ENCODE measurements at places on chromosomes 16 and 17.
A peak's percentile ranks its signal among the peaks of the same experiment; 100 is the strongest.

DNA sequence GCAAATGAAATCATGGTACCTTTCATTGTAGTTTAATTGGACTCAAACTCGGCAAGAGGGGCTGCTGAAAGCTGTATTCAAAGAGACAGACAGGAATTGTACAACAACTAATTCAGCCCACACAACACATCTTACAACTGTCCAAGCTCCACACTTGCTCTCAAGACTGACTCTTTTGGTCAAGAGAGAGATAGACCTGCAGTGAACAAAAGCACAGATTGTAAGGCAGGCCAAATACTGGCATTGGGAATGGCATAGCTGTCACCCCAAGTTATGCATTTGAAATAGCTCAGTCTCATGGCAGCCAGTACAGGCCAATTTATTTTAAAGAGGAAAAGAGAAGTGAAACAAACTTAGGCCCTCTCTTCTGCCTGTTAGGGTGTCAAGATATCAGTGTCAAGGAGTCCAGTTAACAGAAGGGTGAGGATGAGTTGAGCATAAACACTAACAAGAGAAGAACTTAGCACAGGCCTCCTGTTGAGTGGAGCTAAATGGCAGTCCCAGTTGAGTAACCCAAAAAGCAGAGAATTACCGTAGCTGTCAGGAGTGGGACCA, 215.7 kb downstream of the IRX3 start:
- no peak for DNase-seq

DNA sequence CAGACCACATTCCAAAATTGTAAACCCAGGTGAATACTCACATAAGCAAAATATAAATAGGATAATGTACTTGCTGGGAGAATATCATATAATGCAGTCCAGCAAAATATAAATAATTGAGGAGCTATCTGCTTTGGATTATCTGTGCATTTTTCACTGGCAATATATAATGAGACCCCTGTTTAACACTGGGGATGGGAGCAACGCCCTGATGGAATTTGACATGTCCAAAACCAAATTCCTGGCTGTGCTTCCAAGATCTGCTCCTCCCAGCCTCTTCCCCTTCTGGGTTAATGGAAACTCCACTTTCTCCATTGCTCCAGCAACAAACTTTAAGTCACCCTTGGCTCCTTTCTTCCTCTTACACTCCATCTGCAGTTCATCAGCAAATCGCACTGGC, 35.5 kb upstream of the HLF start:
- no peak for DNase-seq

- DNase-seq, result peak; percentile 72
Observed at GRCh38 chr16:23801378-23801777, 34.4 kb upstream of the PRKCB start.

- DNase-seq, result no peak
Observed at GRCh38 chr16:61617219-61617783, 418.9 kb downstream of the CDH8 start.

- DNase-seq, result no peak
Observed at GRCh38 chr16:12900599-12901203, 697 bp upstream of the SHISA9 start.

DNA sequence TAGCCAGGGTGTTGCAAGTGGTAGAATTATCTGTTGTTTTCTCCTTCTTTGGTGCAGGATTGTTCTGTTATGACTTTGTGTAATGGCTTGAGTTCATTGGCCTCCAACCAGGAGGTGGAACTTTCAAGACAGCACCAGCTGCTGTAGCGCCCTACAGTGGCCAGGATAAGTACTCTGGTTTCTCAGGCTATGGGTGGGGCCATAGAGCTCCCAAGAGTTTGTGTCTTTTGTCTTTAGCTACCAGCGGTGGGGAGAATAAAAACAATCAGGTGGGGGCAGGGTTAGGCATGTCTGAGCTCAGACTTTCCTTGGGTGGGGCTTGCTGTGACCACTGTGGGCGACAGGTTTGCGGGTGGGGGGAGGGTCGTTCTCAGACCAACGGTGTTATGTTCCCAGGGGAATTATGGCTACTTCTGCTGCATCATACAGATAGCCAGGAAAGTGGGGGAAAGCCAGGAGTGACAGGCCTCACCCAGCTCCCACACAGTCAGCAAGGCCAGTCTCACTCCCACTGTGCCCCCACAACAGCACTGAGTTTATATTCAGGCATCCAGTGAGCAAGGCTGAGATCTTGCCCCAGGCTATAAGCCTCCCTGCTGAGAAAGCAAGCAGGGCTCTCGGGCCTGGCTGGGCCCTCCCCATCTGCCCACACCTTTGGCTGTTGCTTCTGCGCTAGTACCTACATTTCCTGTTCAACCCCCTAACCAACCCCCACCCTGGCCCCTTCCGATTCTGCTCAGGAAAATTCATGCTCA, 15.4 kb downstream of the ABCA10 start:
- no peak for DNase-seq

DNA sequence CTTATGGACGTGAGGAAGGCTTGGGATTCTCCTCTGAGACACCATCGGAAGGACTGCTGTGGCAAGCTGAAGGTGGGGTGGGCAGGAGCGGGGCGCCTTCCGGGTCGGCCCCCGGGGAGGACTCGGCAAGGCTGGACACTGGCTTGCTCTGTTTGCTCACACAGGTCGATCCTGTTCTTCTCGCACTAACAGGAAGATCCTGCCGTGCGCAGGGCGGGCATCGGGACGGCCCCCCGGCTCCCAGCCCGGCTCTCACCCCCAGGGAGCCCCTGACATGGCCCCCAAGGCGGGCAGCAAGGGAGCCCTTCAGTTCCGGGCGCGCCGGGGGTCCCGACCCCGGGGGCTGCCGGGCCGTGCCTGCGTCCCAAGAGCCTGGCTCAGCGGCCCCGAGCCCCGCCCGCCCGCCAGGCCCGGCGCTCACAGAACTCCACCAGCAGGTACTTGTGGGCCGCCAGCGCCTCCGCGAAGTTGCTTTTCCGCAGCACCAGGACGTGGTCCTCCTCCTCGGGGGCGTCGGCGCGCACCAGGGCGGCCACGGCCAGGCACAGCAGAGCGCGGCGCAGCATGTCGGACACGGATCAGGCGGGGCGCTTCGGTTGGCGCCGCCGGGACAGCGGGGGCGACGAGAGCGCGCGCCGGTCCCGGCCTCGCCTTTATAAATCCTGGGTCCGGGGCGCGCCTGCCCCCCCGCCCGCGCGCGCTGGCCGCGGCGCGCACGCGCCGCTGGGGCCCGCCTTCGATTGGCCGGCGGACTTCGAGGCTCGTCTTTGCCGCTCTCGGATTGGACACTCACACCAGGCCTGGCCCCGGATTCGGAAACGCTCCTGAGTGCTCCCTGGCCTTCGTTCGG, at the start of gene P4HB:
Gene P4HB, minus strand, starts transcription at position 630 of the 850 bp plus-strand sequence. Its CDS starts 64 bp downstream, at position 566.
- DNase-seq, result peak; percentile 97

- no peak for DNase-seq
Observed at GRCh38 chr17:50274142-50274896, at the start of gene TMEM92. TSS of gene TMEM92 (plus strand) at chr17:50274466. CDS start at chr17:50274502, 36 bp downstream.

DNA sequence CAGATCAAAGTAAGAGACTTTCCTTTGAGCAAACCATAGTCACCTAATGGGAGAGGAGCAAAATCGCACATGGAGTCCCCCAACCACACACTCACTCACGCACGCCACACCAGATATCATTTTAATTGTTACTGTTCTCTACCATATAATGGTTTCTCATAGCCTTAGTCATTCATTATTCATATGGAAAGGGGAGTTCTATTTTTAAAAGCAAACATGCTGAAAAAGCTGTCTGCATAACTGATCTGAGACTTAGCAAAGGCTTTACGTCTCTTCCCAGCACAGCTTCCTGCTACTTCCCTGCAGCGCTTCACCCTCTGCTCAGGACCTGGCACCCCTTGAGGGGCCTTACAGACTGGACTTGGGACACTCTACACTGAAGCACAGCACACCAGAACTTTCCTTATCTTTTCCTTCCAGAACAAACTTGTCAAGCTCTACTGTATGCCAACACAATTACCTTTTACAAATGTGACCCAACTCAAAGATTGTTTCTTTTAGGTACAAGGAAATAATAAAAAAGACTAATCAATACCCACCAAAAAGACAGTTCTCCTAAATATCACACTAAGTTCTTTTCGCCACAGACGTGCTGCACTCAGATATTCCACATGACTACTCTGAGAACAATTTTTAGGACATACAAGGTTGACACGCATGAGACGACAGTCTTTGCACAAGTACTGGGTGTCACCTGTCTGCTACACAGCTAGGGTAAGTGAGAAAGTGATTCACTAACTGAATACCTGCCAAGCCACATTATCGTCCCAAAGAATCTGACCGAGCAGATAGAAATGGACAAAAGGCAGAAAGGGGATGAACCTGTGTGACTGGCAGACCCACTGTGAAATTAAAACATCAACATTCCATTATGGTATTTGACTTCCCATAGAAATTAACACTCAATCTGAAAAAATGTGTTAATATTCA, 21.5 kb downstream of the SRP68 start:
- no peak for DNase-seq

DNA sequence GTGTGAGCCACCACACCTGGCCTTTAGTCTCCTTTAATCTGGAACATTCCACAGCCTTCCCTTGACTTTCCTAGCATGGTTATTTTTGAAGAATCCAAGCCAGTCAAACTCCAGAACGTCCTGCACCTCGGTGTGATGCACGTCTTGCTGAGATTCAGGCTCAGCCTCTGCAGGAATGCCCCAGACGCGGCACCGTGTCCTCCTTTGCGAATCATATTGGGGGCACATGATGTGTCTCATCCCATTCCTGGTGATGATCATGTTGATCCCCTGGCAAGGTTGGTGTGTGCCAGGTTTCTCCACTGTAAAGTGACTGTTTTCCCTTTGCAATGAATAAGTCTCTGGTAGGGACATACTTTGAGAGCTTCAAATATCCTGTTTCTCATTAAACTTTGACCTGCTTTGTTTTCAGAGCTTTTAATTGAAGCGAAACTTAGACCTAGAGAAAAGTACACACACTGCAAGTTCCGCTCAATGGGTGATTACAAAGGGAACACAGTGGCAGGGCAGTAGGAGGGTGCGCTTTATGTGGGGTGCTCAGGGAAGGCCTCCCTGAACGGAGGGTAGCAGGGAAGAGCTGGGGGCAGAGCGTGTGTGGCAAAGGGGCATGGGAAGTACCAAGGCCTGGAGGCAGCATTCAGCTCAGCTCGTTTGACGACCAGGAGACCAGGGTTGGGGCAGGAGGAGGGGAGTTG, 9.6 kb upstream of the ATP2C2 start:
- DNase-seq, result no peak

GRCh38 chr17:58232707-58233156, 5.7 kb upstream of the LPO start:
- DNase-seq, result no peak

DNA sequence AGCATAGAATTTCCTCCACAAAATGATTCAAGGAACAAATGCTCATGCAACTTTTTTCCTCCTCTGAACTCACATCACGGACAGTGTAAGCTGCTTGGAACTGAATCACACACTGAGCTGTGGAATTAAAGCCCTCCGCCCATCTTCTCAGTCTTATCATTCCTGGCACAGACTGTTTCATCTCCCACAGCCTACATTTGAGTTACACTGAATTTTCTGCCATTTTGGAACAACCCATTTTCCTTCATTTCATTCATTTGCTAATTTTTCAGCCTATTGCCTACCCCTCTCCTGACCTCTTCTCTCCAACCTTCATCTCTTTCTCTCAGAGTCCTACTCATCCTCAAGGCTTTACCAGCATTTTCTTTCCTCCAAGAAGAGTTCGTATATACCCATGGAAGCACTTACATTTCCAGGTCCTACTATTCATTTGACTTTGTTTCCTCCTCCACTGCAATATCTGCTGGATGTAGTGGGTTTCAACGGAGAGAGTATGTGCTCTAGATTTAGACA, 39.1 kb upstream of the TOM1L1 start:
- DNase-seq, result no peak

DNA sequence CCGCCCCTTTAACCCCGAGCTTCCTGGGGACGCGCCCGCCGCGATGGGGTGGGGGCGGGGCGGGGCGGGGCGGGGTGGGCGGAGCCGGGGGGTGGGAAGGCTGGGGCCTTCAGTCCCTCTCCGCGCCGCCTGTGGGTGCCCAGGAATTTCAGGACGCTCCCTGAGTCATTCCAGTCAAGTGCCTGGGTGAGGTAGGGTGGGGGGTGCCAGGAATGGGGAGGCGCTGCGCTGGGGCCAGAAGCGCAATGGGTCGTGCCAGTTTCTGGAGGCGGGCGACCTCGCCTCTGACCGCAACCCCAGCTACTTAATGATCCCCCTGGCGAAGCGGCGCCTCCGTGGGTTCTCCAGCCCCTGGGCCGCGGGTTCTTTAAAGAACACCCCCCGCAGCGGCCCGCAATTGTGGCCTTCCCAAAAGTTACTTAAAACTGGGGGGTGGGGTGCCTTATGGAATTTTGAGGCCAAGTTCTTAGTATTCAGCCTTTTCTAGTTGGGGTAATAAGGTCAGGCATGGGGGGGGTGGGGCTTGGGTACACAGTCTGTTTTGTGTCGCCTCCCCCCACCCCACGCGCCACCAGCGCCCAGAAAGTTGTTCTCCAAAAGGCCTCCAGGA, 826 bp upstream of the GSE1 start:
- no peak for DNase-seq

DNA sequence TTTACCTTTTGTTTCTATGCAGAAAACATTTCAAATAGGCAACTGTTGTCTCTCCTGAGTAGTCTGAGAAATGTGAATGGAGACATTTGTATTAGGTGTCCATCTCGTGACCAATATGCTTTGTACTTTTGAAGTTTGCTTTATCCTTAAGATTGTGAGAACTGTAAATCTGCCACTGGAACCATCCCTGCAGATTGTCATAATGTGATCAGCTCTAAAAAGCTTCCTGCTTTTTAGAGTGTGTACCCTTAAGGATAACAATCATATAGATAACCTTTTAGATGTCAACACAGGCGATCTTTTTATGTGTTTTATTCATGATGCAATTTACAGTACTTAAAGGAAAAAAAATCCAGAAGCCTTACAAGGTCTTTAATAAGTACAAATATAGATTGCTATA, 63.5 kb downstream of the PRKCA start:
- DNase-seq, result no peak

DNA sequence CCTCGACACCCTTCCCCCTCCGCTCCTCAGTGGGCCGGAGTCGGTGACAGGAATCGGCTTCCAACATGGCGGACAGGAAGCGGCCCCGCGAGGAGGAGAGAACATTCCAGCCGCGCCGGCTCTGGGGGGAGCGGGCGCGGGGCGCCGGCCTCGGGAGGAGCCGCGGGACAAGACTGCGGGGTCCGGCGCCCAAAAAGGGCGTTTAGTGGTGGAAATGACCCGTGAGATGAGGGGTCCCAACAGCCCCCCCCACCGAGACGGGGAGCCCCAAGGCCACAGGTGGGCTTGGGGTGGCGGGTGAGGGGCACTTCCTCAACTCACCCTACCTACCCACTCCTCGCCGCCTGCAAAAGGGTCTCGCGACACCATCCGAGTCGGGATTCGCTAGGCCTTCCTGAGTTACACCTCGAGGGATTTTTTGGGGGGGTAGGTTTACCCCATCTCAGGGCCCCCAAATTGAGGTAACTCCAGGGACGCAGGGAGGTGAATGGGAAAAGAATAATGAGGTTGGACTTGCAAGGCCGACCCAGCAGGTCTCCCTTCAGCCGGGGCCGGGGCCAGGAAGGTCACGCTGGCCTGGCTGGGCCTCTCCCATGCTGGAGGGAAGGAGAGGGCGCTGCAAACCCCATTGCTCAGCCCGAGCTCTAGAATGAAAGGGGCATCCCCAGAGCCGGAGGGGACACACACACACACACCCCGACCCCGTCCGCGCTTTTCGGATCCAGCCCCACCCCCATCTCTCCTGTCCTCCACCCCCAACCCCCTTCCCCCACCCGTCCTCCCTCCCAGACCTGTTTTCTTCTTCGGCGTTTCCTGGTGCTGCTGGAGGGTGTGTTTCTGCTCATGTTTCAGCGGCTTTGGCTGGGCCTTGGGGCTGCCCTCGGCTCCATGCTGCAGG, 707 bp downstream of the NUFIP2 start:
- DNase-seq, result peak; percentile 47
